Transverse colon (tissue), 4 donors: ENCODE measurements at places on chromosomes 3 and 15. TPM values are rescaled to one million over a fixed set of nuclear protein-coding genes. Genes with fewer than 3 reads are reported as not detected.

GRCh38 chr3:163384383-163384782, 1693.9 kb downstream of the SI start:
- DNase-seq: no peak

DNA sequence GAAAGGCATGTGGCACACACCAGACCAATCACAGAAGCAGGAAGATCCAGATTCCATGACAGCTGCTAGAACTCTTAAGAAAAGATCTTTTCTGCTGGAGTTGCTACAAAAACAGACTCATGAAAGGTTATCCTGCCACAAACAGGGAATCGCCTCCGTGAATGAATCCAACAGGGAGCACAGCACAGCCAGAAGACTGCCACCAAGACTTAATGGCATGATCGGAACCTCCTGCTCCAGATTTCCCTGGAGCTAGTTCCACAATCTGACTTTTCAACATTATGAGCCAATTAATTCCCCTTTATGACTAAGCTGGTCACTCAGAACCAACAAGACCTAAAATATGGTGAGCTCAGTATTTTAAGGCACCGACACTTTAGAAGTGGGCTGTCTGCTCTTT, 232.5 kb downstream of the FOXP1 start:
- no peak for DNase-seq

DNA sequence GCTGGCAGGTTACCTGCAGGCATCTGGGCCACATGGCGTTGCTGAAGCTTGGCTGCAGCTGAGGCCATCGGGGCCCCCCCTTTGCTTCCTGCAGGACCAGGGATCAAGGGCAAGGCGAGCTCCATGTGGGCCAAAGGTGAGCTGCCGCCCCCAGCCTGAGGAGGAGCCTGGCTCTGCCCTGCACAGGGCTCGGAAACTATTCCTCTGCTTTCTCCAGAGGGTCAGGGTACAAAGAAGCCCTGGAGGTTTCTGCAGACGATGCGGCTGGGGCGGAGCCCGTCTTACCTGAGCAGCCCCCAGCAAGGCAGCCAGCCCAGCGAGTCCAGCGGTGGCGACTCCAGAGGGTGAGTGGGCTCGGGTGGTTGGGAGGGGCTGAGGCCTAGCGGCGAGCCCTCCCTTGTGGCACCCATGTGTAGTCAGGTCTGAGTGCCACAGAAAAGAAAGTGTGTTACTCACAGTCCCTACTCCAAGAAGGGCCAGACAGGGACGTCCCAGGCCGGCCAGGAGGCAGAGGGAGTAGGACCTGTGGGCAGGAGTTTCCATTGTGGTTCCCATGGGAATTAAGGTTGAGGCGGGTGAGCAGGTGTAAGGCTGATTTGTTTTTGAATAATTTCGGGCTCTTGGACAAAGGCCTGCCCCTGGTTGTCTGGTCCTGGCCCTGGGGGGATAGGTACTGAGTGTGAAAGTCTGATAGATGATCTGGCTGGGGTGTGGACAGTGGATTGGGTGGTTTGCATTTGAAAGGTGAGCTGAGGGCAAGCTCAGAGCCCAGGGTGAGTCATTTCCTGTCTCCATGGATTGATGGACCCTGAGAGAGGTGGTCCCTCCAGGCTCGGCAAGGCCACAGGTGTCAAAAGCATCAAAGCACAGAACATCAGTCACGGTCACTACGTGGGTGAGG, 25.4 kb downstream of the CFAP100 start:
- no peak for DNase-seq

- DNase-seq: no peak
Measured at GRCh38 chr15:56251315-56252095, 7.8 kb upstream of the RFX7 start.

DNA sequence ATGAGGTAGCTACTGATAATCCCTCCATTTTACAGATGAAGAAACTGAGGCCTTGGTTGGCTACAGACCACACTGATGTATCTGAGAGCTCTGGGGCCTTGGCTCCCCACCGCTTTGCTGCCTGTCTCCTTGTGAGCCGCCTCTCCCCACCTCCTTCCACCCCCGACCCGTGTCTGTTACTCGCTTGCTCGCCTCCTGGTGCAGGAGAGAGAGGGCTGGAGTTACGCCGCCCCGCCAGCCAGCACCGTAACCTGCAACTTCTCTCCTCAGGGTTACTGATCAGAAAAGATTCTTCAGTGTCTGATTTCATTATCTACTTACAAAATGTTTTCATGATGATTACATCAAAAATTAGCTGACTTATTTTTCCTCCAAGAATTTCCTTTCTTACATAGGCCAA, 34.1 kb downstream of the TM2D3 start:
- DNase-seq: no peak

- no peak for DNase-seq
Measured at GRCh38 chr3:49668861-49669260, 5.3 kb upstream of the APEH start.

DNA sequence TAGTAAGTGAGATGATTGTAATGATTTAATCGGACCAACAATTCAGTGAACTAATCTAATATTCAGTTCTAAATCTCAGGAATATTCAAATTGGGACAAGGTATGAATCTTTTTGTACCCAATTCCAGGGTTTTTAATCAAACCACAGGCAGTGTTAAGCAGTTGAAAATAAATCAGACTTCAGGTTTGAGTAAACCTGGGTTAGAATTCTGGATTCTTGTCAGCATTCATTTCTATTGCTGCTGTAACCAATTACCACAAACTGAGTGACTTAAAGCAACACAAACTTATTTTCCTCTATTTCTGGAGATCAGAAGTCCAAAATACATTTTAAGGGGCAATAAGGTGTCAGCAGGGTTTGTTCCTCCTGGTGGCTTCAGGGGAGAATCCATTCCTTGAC, 208.4 kb upstream of the ZPLD1 start:
- no peak for DNase-seq

DNA sequence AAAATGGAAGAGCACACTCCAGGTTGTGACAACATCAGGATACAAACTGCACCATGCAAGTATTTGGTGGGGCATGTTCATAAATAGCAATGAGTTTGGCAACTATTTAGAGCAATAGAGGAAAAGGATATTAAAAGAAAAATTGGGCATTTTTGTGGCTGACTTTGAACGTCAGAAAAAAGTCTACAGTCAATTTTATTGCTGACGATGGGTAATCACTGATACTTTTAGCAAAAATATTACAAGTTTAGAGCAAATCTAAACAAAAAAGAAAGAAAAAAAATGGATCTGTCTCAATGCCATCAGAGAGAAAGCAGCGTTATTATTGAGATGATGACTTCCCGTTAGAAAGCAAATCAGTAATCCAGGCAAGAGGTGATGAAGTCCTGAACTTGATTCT, 65.2 kb downstream of the CGGBP1 start:
- no peak for DNase-seq

GRCh38 chr15:72797834-72798233, 14.3 kb upstream of the ADPGK start:
- DNase-seq: no peak

DNA sequence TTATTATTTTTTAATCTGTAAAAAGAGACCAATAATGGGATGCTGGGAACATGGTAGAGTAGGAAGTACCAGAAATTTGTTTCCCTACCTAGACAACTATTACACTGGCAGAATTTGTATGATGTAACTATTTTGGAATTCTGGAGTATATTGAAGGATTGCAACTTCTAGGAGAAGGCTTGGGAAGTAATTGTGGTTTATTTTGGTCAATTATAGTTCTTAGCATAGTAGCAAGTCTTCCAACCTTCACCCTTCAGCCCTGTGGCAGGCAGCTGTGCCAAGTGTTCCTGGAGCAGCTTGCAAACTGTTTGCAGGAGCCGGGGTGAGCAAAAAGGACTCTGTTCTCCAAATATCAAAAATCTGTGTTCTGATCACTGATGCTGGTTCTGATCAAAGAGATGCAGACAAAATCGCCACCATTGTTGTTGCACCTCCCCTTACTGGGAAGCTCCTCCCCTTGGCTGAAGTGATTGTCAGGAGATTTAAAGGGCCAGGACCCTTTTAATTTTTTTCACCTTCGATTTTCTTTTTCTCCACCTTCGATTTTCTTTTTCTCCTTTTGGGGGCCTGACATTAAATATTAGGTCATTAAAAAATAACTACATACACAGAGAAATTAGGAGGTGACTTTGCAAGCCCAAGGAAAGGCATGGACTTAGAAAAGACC, 363.3 kb downstream of the SLC9A9 start:
- no peak for DNase-seq

DNA sequence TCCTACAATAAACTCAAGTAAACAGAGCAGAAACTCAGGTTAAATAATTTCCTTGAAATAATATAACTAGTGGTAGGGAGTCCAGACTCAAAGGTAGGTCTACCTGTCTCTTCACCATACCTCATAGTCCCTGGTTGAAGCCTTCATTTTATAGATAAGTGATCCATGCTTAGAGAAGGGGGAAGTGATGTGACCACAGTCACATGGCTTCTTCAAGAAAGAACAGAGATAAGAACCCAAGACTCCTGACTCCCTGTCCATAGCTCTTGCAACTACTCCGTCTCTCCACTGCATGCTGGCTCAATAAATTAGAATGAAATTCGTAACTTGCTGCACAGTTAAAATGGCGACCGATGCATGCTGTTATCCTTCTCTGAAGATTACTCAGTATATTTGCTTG, 11.0 kb upstream of the C15orf61 start:
- DNase-seq: no peak

DNA sequence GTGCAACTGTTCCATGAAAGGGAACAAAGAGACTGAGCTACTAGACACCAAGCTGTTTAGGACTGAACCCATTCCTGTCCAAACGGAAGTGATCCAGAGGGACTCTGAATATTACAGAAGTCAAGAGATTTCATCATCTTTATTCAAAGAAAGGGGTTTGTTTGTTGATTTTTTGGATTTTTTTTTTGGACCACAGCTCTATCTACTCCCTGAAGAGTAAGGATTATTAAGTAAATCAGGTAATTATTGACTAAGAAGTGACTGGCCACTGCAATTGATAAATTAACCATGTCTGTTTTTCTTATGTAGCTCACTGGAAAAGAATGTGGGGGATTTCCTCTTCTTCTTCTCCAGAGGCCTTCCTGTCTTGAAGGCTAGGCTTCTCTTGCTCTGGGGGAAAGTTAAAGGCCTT, 146.6 kb upstream of the TPM1 start:
- DNase-seq: no peak

- no peak for DNase-seq
Measured at GRCh38 chr15:49085696-49086459, 39.6 kb upstream of the SECISBP2L start.

- DNase-seq: no peak
Measured at GRCh38 chr15:45653702-45654424, 19.0 kb downstream of the SQOR start.

Gene CASR
- total RNA-seq: not detected

Gene NPAP1
- 0.16 TPM for total RNA-seq

Gene GOLGA8K
- total RNA-seq: 0.64 TPM

Gene RTP4
- total RNA-seq: not detected

Gene RFX7
- 8.7 TPM for total RNA-seq

Gene CXCR6
- total RNA-seq: 9.4 TPM

Gene MUC13
- 409 TPM for total RNA-seq

Gene GRAMD2A
- not detected for total RNA-seq
